ENCODE measurements at places on chromosomes 16 and 17.
A peak's percentile ranks its signal among the peaks of the same experiment; 100 is the strongest.

- DNase-seq, result no peak
Observed at GRCh38 chr16:89482150-89482816, 8.1 kb downstream of the ANKRD11 start.

DNA sequence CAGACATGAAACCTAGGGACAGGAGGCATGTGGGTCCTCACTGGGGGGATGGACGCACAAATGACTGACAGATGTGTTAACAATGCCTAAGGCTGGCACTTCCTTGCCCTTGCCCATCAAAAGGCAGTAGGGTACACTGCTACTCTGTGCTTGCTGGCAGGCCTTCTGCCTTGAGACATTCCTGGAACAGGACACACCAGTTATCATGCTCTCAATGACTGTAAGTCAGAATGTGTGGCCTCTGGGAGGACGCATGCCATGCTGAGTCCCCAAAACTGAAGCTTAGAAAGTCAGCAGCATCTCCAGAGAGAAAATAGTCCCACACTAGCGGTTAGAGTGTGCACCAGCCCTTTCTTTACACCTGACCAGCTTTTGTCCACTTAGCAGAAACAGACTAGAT is 16.1 kb upstream of the SREBF1 start:
- DNase-seq, result no peak

DNA sequence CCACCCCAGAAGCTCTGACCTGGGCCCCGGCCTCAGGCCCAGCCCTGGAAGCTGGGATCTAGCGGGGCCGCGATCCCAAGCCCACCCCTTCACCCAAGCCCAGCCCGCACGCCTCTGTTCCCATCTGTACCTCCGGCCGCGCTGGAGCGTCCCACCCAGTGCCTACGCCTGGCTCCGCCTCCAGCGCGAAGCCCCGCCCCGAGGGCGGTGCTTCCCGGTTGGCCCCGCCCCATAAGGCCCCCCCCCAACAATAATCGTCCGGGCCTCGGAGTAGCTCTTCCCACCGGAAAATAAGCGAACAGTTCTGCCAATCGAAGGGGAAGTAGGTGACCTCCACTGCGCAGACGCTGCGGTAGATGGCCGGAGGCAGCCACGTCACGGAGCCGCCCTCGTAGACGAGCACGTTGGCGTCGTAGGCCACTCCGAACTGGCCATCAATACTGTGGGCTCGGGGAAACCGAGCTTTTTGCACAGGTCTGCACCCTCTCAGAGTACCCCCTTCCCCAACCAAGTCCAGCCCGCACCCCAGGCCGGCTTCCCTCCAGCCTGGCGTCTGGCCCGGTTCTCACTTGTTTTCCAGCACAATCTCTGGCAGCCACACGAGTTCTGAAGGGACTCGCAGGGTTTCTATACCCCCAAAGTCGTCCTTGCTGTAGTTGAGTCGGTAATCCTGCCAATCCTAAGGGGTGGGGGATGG is 1.1 kb downstream of the CHRNE start:
- peak; percentile 43 for DNase-seq

DNA sequence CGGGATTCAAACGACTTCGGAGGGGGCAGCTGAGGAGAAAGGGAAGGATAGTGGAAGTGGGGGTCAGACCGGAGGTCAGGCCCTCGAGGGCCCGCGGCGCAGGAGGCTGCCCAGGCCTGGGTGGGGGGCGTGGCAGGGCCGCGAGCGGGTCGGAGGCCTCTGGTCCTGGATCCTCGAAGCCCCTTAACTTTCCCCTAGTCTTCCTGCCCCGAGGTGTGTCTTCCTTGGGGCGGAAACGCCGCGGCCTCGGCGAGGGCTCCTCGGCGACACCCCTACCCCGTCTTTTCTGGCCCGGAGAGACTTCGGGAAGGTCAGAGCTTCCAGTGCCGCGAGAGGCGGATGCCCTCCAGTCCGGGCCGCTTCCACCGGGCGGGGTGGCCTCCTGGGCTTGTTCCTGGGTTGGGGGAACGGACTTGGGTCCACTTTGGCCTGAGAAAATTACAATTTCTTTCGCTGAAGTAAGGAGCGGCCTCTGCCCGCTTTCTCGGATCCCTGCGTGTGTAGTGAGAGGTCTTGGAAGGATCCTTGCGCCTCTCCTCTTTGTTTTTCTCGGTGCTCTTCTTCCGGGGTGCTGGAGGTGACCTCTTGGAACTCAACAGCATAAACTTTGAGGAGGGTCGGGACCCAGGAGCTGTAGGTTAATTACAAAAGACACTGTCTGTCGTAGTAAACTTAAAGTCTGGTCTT is 491 bp downstream of the IST1 start:
- peak; percentile 16 for DNase-seq

DNA sequence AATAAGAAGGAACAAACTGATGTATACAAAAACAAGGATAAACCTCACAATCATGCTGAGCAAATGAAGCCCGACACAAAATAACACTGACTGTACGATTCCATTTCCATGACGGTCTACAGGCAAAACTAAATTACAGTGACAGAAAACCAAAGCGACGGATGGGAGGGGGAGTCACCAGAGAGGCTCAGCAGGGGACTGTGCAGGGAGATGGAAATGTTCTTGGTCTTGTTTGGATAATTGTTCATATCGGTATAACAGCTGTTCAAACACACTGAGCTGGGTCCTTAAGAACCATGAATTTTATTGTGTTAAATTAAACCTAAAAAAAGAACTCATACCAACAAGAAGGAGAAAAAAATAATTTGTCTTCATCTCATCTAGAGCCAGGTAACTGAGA is 97.8 kb downstream of the NXN start:
- no peak for DNase-seq

- DNase-seq, result no peak
Observed at GRCh38 chr17:51647826-51648225, 387.5 kb downstream of the UTP18 start.

GRCh38 chr17:72411124-72411563 is 290.3 kb downstream of the SOX9 start:
- DNase-seq, result no peak

DNA sequence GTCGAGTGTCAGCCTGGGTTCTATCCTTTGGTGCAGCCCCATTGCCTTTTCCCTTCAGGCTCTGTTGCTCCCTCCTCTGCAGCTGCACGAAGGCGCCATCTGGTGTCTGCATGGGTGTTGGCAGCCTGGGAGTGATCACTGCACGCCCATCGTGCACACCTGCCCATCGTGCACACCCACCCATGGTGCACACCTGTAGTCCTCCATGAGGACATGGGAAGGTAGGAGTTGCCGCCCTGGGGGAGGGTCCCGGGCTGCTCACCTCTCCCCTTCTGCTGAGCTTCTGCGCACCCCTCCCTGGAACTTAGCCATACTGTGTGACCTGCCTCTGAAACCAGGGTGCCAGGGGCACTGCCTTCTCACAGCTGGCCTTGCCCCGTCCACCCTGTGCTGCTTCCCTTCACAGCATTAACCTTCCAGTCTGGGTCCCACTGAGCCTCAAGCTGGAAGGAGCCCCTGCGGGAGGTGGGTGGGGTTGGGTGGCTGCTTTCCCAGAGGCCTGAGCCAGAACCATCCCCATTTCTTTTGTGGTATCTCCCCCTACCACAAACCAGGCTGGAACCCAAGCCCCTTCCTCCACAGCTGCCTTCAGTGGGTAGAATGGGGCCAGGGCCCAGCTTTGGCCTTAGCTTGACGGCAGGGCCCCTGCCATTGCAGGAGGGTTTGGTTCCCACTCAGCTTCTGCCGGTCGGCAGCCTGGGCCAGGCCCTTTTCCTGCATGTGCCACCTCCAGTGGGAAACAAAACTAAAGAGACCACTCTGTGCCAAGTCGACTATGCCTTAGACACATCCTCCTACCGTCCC is 2.9 kb downstream of the CTRL start:
- peak; percentile 71 for DNase-seq

GRCh38 chr16:85767531-85767930 is 16.6 kb upstream of the C16orf74 start:
- DNase-seq, result no peak

- DNase-seq, result peak; percentile 10
Observed at GRCh38 chr17:59620518-59621259, 994 bp downstream of the CLTC start.

DNA sequence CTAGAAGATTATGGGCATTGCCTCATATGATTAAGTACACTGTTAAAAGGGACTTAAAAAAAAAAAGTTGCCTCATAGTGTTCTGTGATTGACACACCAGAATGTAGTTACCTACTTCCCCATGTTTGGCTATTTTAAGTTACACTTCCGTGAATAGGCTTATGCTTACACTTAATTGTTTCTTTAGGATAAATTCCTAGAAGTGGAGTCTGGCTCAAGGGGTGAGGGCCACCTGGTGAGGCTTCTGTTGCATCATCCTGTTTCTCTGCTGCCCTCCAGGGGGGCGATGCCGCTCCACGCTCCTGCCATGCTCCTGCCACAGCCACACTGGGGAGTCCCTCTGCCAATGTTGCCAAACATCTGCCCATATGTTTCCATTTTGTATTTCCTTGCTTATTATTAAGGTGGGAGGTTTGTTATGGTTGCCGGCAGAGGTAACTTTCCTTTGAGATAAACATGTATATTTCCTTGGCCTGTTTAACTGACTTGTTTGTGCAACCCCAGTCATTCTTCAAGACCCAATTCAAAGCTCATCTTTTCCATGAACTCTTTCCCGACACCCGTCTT is 73.1 kb downstream of the KSR1 start:
- no peak for DNase-seq

GRCh38 chr16:25023556-25023955 is 8.4 kb upstream of the ARHGAP17 start:
- DNase-seq, result no peak

DNA sequence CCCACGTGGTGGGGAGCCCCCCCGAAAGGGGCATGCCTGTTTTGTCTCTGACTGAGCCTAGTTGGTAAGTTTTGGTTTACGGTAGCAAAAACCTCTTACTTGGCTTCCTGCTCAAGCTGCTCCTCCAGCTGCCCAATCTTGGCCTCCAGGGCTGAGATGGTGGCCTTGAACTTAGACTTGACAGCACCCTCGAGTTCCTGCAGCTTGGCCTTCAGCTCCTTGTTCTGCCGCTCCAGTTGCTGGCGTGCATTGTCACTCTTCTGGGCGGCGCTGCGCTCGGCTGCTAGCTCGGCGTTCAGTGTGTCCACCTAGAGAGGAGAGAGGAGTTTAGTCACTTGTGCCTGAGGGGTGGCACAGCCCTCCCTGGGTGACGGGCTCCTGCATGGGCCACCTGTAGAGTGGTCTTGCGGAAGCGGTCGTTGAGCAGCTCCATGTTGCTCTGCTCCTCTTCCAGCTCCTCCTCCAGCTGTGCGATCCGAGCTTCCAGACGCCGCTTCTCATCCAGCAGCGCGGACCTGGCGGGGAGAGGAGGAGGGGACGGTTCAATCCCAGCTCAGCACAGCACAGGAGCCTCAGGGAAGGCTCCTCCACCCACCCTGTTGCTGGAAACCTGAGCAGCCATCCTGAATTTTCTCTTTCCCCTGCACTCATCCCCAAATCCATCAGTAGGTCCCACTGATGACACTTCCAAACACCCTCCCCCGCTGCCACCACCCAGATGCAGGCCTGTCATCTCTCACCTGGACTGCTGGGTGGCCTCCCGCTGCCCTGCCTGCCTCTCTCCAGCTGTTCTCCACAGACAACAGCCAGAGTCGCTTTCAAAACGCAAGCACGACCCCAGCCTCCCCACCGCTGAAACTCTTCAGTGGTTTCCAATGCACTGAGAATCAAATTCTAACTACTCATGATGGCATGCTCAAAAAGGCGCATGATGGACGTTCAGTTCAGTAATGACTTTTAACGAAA is 44.6 kb downstream of the NDEL1 start:
- no peak for DNase-seq

- DNase-seq, result no peak
Observed at GRCh38 chr16:86831366-86831765, 253.0 kb downstream of the FOXL1 start.

- DNase-seq, result no peak
Observed at GRCh38 chr17:4154201-4154600, 11.2 kb downstream of the CYB5D2 start.

- DNase-seq, result no peak
Observed at GRCh38 chr17:71176928-71177443, 943.8 kb upstream of the SOX9 start.

DNA sequence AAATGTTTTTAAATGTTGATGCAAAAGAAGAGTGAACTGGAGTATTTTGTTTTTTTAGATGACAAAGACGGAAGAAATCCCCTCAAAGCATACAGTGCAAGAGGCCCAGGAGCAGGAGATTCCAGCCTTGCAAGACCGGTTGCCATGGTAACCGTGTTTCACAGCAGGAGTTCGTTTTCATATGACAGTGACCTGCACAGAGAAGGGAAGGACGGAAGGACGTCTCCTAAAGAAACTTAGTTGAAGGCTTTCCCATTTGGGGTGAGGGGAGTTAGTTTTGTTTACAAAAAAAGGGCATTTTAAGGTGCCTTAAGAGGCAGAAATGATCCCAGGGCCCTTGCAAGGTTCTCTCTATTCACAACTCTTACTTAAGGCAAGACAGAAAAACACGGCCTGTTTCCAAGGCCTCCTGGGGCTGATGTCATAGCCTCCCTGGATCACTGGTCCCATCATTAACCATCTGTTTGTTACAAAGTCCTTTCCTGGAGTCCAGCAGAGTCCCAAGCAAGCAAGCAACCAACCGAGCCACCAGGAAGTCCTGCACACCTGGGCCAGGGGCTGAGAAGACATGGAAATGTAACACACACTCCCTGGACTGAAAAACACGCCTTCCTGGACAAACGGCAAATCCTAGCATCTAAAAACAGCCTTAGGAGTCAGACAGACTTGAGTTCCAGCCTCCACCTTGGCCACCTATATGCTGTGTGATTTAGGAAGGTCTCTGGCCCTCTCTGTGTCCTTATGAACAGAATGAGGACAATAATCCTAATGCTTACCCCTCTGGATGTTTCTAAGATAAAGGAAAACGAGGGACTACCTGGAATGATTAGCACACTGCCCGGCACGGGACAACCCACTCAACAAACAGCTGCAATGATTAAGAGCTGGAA is 30.3 kb upstream of the RPH3AL start:
- no peak for DNase-seq

DNA sequence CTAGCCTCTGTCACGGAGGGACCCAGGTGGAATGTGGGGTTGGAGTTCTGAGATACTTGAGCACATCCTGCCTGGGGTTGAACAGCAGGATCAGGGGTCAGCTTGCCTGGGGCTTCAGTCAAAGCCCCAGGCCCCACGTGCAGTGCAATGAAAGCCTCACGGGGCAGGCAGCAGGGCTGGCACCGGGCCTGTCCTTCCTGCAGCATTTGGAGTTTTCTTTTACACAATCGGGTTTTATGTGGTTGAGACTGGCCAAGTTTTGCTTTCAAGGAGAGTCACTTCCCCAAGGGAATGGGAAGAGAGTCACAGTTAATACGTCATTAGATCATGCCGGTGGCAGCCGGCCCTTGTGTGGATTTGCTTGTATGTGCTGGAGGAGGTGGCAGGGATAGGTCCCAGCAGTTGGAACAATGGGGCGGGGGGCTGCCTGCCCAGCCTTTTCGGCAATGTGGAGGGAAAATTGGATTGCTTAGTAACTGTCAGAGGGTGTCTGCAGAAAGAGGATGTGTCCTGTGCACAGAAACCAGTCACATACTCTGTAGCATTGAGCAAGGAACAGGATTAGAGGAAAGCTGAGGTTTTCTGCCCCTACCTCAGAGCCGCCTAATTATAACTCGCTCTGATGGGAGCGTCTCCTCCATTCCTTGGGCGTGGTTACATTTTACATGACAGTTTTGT is 4.5 kb downstream of the RMI2 start:
- DNase-seq, result peak; percentile 58

Data from midbrain (tissue), 1 donor.